ENCODE measurements at places on chromosomes 3 and 15.

DNA sequence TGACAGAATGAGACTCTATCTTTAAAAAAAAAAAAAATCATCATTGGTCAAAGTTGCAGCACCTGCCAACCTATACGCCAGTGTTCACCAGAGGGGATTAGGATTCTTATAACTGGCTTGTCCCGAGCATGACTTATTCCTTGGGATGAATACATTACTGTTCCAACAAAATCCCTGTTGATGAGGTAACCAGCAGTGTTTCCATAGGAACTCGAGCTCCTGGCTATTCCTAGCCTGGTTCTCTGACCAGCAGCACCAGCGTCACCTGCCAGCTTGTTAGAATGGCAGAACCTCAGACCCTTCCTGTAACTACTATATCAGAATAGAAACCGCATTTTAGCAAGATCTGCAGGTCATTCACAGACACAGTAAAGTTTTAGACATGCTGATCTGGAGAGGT, 364.4 kb downstream of the PTPRG start:
- no peak for DNase-seq

- DNase-seq = no peak
Observed at GRCh38 chr3:33030802-33031201, 66.1 kb downstream of the GLB1 start.

DNA sequence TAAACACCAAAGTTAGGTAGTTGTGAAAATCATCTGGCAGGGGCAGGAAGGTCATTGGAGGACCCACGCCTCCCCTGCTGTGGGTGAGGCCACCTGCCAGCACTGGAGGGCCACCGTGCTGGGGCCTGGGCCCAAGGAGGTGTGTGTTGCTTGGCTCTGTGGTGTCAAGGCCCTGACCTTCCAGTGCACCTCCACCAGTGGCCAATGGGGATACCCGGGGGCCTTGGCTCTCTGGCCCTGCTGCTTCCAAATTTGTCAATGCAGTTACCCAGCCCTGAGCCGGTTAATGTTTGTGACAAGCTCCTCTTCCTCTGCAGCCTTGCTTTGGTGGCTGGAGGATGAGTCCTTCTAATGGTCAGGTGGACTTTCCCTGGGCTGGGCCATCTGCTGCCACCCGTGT, 150.2 kb downstream of the KLF13 start:
- DNase-seq = no peak

DNA sequence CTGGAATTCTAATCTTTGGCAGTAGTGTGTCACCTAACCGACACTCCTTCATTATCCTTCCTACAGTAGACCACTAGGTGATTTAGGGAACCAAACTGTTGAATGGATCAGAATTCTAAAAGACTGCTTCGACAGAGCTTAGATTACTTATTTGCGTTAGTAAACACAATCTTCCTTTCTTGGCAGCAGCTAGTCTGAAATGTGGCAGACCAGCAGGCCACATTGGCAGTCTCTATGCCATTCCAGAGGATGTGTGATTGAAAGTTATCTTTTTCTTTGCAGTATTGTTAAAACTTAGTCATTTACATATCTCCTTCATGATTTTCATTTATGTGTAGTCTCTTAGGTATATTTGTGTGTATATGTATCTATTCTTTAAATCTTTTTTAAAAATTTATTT, 23.6 kb downstream of the MBNL1 start:
- no peak for DNase-seq

GRCh38 chr15:62241135-62241770, 76.2 kb upstream of the C2CD4B start:
- no peak for DNase-seq

DNA sequence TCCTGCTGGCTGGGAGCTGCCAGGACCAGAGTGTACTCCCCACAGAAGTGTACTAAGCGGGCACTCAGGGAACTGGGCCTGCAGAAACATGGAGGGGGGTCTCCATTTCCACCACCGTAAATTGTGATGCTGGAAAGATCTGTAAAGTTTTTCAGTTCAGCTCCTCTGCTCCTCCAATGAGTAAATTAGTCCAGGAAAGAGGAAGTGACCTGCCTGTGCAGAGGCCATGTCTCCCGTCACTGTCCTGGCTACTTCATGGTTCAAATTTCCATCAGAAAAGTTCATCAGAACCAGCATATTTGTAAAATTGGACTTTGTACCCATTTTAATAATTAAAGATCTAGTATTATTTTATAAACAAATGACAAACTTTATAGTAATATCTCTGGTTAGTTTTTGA, 226.7 kb upstream of the THBS1 start:
- DNase-seq = no peak

- no peak for DNase-seq
Observed at GRCh38 chr15:65431731-65432130, 9.0 kb upstream of the IGDCC4 start.

GRCh38 chr3:35779611-35780010, 140.3 kb downstream of the ARPP21 start:
- DNase-seq = no peak

GRCh38 chr3:28699283-28699682, 350.7 kb upstream of the AZI2 start:
- no peak for DNase-seq

GRCh38 chr3:69761896-69762767, 22.9 kb downstream of the MITF start:
- DNase-seq = no peak

DNA sequence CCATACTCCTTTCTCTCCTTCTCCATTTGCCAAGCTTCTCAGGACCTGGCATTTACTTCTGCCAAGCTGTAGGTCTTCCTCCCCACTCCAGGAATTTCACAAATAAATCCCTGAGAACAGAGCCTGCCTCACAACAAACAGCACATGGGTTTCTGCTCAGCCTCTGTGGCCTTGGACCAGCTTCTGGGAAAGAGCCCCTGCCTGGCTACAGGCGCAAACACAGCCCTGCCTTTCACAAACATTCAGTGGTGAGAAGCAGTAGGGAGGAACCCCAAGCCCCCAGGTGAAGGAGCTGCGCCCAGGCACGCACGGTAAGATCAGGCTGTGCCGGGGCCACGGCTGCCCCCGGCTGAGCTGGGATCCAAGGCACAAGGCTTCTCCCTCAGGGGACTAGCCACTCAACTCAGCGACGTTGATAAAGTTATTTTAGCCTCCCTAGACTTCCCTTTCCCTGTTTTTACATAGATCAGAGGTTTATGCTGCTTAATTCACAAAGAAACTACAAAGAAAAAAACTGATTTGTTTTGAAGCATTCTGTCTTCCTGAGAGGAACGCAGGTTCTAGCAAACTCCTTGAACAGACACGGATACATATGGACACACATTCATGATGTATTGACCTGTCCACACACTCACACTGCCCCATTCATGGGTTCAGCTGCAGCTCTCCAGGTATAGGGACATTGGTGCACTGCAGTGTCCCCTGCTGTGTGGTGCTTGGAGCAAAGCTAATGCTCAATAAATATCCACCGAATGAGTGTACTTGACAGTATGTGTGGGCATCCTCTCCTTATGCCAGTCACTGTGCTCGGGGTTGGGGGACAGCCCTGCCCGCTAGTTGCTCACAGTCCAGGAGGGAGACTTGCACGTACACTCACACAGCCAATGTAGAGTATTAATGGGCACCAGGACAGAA, 25.4 kb downstream of the HES1 start:
- no peak for DNase-seq

- DNase-seq = peak; percentile 91
Observed at GRCh38 chr3:141231101-141231951, at the start of gene PXYLP1. Gene PXYLP1, plus strand, starts transcription at chr3:141231825. Its CDS starts 28,351 bp downstream, at chr3:141260176.

- DNase-seq = no peak
Observed at GRCh38 chr3:17577796-17578520, 164.5 kb downstream of the TBC1D5 start.

DNA sequence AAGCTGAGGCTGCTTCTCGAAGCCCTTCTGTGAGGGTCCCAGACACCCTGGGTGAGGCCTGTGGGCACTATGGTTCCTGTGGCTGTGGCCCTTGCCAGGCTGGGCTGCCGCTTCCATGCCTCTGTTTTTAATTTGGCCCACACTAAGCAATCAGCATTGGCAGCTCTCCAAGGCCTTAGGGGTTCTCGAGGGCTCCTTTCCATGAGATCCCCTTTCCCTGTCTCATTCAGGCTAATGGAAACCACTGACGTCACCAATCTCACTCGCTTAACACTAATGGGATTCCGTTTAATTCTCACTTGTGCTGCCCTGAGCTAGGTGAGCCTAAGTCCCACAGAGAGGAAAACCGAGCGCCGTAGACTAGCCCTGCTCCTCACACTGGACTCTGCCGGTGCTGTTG, 60.2 kb upstream of the RAB6B start:
- DNase-seq = no peak

- no peak for DNase-seq
Observed at GRCh38 chr3:195801251-195802183, 10.2 kb downstream of the MUC4 start.

GRCh38 chr3:58041826-58042324, 33.7 kb downstream of the FLNB start:
- DNase-seq = no peak

DNA sequence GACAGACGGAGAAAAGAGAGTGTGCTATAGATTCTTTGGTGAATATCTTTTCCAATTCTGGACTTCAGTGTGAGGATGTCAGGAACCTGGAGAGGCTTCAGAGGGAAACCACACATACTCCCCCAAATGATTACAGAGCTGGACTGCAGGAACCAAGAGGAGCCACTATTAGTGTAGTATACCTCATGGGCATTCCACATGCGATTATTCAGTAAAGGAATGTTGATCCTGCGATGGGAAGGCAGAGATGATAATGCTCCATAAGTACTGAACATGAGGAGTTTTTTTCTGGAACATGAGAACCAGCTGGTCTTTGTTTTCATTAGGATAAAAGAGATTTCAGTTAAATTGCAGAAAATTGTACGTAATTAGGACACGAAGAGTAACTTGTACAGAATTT, 18.7 kb downstream of the STARD9 start:
- no peak for DNase-seq

All from NCI-H1930 (cell line).